ENCODE measurements at places on chromosomes 5 and 9.
A peak's percentile ranks its signal among the peaks of the same experiment; 100 is the strongest.

DNA sequence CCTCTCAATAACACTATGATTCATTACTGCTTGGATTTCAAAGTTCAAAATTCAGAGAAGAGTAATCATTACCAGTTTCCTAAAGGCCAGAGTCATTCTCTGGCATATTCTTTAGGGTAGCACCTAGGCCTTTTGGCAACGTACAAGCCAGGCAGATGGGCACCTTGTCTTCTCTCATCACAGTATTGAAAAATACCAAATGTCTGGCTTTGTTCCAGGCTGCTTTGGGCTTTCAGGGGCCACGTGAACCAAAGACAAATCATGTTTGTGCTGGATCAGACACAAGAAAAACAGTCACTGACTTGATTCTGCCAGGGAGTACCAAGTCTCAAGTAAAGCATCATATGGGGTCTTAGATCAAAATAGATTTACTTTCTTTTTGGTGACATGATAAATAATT, 15.5 kb downstream of the MEGF9 start:
- no peak for DNase-seq

GRCh38 chr9:136029556-136029955, 65.5 kb downstream of the NACC2 start:
- DNase-seq: no peak

GRCh38 chr5:108953940-108954339, 206.2 kb downstream of the FER start:
- DNase-seq: no peak

DNA sequence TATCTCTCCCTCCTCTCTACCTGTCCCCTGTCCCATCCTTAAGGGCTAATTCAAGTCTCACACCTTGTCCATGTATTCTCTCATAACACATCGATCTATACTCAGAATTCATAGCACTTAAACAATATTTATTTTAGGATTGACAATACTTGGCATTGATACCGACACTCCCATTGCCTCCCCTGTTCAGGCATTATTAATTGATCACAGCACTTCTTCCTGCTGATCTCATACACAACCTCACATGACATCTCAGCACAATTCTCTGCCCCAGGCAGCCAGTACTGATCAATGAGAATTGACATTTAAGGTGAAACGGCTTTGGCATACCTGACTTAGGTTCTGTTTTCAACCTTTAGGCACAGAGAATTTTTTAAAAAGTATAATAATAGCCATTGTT, 582.4 kb upstream of the BRINP1 start:
- DNase-seq: no peak

DNA sequence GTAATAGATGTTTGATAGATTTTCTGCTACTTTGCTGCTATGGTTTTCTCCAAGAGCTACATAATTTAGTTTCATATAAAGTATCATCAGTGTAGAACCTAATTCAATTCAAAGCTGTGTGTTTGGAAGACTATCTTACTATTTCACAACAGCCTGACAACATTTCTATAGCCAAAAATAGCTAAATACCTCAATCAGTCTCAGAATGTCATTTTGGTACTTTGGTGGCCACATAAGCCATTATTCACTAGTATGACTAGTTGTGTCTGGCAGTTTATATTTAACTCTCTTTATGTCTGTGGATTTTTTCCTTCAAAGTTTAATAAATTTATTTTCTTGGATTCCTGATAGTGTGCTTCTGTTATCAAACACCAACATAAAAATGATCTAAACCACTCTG, 35.1 kb upstream of the CCDC152 start:
- no peak for DNase-seq

- peak; percentile 48 for DNase-seq
Observed at GRCh38 chr5:98308231-98308630, 465.2 kb upstream of the RGMB start.

GRCh38 chr5:166562246-166562645, 1729.2 kb upstream of the WWC1 start:
- no peak for DNase-seq

DNA sequence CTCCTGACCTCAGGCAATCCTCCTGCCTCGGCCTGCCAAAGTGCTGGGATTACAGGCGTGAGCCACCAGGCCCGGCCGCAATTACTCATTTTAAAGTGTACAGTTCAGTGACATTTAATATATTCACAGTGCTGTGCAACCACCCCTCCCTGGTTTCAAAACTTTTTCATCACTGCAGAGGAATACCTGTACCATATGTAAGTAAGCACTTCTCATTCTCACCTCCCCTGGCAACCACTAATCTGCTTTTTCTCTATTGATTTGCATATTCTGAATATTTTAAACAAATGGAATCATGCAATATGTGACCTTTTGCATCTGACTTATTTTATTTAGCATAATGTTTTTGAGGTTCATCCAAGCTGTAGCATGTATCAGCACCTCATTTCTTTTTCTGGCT, 21.3 kb upstream of the KIAA1958 start:
- DNase-seq: no peak

DNA sequence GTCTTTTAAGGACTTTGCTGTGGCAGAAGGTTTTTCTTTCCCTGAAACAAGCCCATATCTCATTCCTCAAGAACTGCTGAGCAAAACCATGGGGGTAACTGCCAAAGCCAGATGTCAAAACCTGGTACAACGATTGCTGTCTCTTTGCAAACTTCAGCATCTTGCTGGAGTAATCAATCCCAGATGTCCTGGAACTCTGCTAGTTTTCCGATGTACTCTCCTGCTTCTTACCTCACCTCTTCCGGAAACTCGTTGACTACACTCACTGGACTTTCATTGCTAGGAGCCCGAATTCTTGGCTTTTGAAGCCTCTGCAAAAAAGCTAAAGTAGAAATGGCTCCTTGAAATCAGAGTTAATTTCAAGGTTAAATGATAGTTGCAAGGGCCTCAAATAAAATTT, 23.3 kb downstream of the RAD1 start:
- DNase-seq: no peak

- DNase-seq: no peak
Observed at GRCh38 chr9:72980600-72981265, 27.9 kb upstream of the ALDH1A1 start.

GRCh38 chr9:133846483-133847090, 108.4 kb upstream of the SARDH start:
- no peak for DNase-seq

DNA sequence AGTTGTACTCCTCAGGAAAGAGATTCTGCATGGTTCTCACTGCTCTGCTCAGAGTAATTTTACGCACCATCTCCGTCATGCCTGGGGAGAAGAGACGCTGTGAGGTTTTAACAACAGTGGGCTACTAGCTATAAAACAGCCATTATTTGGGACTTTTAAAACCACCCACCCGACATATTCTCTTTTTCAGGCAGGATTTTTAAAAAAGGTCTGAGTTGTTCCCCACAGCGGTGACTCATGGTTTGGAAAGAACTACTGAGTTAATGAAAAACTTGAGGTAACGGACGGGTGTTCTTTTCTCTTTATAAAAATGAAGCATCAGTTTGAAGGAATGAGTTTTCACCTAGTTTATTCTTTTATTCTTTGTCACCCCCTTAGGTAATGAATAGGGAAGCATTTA, 61.3 kb downstream of the TTLL11 start:
- DNase-seq: no peak

DNA sequence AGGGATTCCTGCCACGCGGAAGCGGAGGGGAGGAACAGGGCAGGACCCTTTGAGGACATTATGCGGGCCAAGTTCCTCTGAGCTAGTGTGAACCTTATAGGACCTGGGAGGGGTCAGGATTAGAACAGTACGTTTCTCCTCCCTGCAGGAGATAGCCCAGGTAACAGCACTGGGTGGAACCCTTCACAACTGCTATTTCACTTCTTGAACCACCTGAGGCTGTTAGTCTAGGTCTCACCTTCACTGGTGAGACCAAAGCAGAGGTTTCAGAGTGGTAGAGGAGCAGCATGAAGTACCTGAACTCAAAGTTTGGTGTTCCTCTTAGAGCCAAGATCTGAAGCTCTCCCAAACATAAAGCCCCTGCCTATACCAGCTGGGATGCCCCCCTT, 832 bp downstream of the EIF4EBP3 start:
- DNase-seq: no peak

DNA sequence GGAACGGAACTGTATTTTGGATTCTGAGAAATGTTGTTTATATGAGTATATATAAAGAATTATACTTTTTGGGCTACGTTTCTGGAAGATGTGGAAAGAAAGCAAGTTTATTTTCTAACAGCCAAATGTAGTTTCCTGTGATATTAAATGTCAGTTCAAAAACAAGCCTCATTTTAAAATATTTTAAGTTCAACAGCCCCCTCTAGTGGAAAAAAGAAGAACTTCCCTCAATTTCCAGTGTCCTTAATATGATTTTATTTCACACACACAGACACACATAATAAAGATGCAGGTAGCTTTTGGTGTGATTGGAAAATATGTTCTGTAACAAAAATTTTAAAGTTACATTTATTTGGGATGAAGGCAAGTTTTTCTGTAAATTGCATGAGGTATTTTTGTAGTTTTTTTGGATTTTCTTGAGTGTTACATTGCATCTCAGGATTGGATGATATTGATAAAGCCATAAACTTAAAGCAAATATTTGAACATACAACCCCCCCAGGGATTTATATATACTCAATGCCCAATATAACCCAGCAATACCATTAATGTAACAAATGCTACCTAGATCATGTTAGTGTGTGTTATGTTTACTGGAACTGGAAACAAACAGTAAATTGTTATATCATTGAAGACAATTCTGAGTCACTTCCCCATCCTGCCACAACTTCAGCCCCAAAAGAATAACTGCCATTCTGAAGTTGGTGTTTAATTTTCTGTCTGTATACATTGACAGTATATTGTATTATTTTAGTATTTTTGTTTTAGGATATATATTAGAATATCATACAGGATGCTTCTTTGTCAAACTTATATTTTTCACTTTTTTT, 54.0 kb downstream of the CCDC171 start:
- DNase-seq: peak; percentile 46

- no peak for DNase-seq
Observed at GRCh38 chr5:135156715-135157404, 122.8 kb upstream of the PITX1 start.

- DNase-seq: peak; percentile 90
Observed at GRCh38 chr9:129995409-129996160, 47.4 kb downstream of the FNBP1 start.

GRCh38 chr9:109408759-109409462, 88.1 kb upstream of the EPB41L4B start:
- no peak for DNase-seq

- no peak for DNase-seq
Observed at GRCh38 chr5:150624334-150625163, 15.9 kb upstream of the SYNPO start.

DNA sequence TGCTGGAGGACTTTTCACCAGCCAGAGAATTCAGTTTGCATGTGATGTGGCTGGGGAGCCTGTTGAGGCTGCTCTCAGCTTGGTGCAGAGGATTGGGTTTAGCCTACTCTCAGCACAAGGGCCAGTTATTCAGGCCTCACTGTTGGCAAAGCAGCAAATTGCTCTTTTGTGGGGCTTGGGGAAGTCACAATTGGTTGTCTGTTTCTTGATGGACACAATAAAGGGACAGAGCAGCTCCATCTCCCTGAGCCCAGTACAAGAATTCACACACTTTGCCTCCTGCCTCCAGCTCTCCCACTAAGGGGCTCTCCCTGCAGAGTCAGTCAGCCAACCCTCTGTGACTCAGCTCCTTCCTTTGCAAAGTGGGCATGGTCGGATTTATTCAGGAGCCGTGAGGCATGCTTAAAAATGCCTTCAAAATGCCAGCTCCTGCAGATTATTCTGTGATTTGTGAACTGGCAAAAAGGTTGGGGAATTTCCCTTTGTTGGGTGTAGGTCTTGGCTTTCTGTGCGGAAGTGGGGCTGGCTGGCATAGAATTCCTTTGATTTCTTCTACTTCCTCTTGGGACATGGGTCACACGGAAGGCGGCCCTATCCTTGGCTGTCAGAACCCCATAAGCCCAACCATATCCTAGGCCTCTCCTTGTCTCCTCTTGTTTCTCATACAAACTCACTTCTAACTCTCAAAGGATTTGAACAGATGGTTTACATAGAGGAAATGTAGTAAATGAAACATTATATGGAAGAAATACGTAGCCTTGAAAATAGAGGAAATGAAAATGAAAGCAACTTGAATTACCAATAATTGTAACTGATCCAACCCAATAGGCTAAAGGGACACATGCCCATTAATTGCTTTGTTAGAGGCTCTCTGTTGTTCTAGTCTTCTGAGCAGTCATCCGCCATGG, 118.7 kb upstream of the CD180 start:
- DNase-seq: peak; percentile 60

DNA sequence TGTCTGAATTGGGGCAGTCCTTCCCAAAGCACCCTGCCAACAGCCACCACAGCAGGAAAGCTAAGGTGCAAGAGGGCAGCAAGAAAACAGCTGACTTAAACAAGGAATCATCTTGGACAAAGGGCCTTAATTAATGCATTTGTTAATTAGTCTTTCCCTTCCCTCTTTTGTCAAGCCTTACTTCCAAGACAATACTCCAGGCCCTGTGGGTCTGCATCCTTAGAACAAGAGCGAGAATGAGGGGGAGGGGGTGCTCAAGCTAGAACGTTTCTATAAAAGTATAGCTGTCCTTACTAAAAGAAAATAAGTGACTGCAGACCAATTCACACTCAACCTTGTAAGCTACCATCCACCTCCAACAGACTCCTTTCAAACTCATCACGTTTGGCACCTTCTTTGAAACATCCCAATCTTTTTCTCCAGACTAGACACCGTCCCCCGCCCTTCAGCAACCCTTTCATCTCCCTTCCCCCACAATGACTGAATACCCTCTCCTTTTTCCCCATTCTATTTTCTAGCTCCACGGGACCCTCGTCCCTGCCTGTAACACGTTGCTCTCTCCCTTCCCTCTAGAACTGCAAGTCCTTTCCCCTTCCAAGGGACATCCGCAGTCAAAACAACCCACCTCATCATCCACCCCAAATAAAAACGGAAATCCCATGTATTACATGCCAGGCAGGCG, 85.7 kb upstream of the RNF38 start:
- no peak for DNase-seq

GRCh38 chr5:16135003-16135402, 44.6 kb downstream of the MARCHF11 start:
- DNase-seq: peak; percentile 92

- DNase-seq: no peak
Observed at GRCh38 chr5:39218482-39219402, 621 bp downstream of the FYB1 start.

- no peak for DNase-seq
Observed at GRCh38 chr5:76319673-76320072, 83.4 kb upstream of the IQGAP2 start.

DNA sequence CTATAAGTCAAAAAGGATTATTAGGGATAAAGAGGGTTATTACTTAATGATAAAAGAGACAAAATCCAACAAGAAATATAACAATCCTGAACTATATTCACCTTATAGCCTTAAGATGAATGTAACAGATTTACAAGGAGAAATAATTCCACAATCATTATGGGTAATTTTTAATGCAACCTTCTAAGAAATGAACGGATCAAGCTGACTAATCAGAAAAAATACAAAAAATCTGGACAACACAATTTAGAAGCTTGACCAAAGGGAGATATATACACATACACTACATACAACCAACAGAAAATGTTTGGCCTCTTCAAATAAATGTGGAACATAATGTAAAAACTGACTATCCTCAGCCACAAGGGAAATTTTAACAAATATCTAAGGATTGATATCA, 102.3 kb downstream of the CPLANE1 start:
- no peak for DNase-seq

- DNase-seq: peak; percentile 9
Observed at GRCh38 chr5:164277720-164278119, 772.3 kb downstream of the MAT2B start.

- peak; percentile 39 for DNase-seq
Observed at GRCh38 chr9:72665421-72665820, 144.0 kb downstream of the TMC1 start.

- DNase-seq: no peak
Observed at GRCh38 chr5:36297653-36298052, 4.0 kb downstream of the RANBP3L start.

GRCh38 chr5:150376799-150377771, 19.6 kb downstream of the TCOF1 start:
- DNase-seq: peak; percentile 70
